ENCODE measurements at places on chromosomes 7 and 10.
A peak's percentile ranks its signal among the peaks of the same experiment; 100 is the strongest.

GRCh38 chr7:25777969-25778708, 373.9 kb upstream of the NFE2L3 start:
- peak; percentile 42 for DNase-seq

DNA sequence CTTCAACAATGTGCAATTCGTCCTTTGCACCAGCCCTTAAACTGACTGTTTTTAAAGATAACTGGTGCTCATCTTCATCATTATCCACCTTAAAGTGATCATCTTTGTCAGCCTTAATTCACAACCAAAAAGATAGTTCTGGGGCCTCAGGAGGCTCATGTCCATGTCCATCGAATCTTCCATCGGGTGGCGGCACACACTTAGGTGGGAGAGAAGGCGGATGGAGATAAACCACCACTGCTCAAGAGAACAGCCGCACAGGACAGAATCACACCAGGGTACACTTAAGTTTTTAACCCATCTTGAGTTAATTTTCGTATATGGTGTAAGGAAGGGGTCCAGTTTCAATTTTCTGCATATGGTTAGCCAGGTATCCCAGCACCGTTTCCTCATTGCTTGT, 24.8 kb downstream of the OIT3 start:
- DNase-seq: no peak

DNA sequence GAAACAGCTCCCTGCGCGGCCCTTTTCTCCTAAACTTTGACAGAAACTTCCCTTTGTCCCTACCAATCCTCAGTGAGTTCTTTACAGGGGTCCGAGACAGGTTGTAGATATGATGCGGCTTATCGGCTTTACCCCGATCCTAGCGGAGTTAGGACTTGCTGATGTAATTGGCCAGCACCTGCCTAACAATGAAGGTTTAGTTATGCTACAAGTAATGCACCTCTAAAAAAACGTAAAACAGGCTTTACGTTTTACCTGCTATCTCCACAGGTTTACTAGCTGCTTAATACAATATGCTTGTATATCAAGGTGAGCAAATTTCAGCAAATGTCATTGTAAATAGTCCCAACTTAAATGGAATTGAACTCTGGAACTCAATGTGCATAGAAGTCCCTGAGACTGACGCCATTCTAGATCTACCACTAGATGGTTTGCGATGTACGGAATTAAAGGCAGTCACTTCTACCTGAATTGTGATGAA, 697 bp upstream of the SNX13 start:
- no peak for DNase-seq

DNA sequence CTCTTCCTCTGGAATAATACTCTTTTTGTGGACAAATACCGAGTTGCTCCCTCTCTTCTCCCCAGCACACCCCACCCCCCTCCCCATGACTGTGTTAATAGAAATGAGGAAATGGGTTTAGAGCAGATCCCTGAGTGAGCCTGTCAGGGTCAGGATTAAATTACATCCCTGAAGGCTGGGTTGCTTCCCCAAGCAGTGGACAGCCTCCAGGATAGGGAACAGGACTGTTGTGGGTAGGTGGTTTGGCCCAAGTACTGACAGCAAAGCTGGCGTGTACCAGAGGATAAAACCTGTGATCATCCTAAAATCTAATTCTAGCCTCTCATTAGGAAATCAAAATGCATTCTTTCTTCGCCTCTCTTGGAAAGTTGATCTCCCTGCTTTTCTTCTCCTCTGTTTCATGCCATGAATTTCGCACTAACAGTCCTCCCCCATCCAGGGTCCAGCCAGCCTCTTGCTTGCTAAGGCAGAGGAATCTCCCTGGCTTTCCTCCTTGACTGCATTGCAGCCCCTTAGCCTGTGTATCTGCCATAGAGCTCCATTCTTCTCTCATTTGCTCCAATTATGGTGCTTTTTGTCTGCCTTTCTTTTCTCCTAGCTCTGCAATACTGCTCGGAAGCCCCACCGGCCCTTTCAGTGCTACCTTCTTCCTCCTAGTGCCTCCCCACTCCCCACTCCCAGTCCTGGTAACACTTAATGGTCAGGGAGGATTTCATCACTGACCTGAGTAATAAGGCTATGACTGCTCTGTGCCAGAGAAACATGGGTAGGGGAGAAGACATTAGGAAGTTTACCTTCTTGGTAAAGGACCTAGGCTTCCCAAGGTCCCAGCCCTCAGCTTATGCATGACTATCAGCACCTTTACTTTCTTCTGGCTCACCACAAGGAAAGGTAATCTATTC, 8.4 kb downstream of the LRRC4 start:
- no peak for DNase-seq

GRCh38 chr10:132690401-132690800, 95.5 kb downstream of the NKX6-2 start:
- DNase-seq: no peak

- no peak for DNase-seq
Measured at GRCh38 chr7:80935991-80936780, 17.3 kb upstream of the SEMA3C start.

- no peak for DNase-seq
Measured at GRCh38 chr10:62561151-62561550, 187.0 kb downstream of the ZNF365 start.

GRCh38 chr7:113790025-113790424, 128.8 kb downstream of the PPP1R3A start:
- DNase-seq: no peak

GRCh38 chr10:92590623-92591549, 2.0 kb upstream of the KIF11 start:
- DNase-seq: peak; percentile 35

- no peak for DNase-seq
Measured at GRCh38 chr7:152664636-152665035, 11.3 kb downstream of the XRCC2 start.

DNA sequence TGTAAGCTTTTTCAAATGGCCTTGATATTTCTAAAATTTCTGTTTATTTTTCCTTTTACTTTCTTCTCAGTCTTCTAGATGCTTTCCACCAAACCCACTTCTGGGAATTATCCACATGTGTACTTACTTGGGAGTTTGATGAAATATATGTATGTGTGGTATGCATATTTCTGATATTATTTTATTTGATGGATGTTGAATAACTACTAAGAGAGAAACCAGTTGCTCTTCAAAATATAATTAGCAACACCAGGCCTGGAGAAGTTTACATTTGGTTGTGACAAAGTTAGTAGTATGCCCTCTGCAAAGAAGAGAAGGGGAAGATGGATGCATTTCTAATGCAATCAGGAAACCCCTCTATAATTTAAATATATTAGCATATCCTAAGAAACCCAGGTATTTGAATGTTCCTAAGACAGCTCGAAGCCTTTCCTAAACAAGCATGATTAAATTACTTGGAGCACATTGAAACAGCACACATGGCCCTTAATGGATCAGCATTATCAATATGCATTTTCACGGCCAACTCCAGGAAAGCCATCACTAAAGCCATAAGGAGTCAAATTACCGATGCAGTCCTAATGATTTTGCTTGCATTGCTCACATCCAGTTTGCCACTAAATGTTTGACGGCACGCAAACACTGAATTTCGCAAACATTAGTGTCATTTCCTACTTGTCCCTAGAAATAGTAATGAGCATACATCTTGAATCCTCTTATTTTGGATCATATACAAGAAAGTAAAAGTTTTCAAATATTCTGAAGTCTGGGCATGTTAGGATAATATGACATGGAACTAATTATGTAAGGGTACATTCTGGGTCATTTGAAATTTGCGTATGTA, 393.8 kb downstream of the EXOC4 start:
- no peak for DNase-seq

- DNase-seq: no peak
Measured at GRCh38 chr7:27763983-27764508, 24.1 kb downstream of the TAX1BP1 start.

- DNase-seq: no peak
Measured at GRCh38 chr7:129950191-129950932, 2.4 kb downstream of the UBE2H start.

- DNase-seq: no peak
Measured at GRCh38 chr7:80882213-80882801, 36.5 kb downstream of the SEMA3C start.

GRCh38 chr10:36581237-36581636, 544.2 kb upstream of the ANKRD30A start:
- DNase-seq: no peak

GRCh38 chr10:53909791-53910190, 891.2 kb downstream of the PCDH15 start:
- DNase-seq: no peak

GRCh38 chr10:16745061-16745460, 72.2 kb downstream of the RSU1 start:
- DNase-seq: no peak

GRCh38 chr7:11970132-11970531, 138.1 kb upstream of the THSD7A start:
- DNase-seq: no peak

DNA sequence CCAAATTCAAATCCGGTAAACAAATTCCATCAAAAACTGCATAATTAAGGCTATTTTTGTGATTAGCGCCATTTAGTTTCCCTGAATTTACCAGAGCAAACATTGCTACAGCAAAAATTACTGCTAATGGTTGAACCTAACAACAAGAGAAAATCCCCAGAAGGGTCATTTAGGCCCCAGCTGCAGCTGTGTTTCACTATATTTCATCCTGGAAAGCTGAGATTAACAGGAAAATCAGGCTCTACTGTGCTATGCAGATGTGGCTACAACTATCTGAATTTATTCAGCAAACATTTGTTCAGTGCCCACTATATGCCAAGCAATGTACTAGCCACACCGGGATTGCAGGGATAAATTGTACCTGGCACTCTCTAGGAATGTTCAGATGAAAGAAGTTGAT, 104.0 kb downstream of the PON1 start:
- DNase-seq: no peak

- DNase-seq: no peak
Measured at GRCh38 chr7:121083138-121083789, 94.8 kb downstream of the CPED1 start.

GRCh38 chr10:79346388-79347225, 662 bp upstream of the PPIF start:
- no peak for DNase-seq

DNA sequence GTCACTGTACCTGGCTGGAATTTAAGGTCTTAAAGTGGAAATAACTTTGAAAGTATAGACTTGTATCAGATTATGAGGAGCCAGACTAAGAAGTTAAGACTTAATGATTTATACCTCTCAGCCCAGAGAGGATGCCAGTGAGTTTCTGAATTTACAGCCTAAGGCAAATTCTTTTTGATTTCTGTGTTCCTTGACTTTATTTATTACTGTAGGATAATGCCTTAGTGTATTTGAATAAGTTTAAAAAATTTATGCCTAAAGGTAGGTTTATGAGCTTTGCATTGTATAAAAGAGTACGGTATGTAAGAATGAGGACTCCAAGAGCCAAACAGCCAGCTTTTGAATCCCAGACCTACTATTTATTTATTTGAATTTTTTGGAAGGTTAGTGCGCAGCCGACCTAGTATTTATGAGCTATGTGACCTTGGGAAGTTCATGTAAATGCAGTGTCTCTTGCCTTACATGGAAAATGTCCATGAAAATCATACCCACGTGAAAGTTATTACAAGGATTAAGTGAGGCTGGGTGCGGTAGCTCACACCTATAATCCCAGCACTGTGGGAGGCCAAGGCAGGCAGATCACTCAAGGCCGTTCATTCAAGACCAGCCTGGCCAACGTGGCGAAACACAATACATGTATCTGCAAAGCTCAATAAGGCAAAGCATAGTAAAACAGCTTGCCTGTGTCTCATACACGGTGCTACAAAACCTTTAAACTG, 174.6 kb downstream of the AUTS2 start:
- DNase-seq: no peak

GRCh38 chr7:51311166-51311565, 5.4 kb downstream of the COBL start:
- DNase-seq: no peak

DNA sequence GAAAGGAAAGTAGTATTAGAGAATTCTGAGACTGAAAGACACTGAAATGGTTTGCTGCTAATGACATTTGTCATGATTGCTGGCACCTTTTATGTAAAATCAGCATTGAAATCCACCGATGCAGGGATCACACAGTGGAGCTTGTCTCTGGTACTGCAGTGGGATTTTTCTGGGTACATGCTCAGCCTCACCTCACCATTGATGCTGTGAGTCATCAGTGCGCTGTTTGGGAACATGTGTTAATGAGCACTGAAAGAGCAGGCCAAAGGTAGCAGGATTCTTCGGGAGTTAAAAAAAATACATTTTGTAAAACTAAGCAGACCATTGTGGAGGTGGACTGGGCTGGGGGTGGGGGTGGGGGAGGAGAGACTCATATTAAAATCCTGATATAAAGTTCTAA, 174.9 kb downstream of the CREB5 start:
- no peak for DNase-seq

GRCh38 chr7:127908430-127909258, 122.6 kb downstream of the LRRC4 start:
- DNase-seq: no peak

GRCh38 chr7:102188746-102189145, 97.9 kb upstream of the SH2B2 start:
- no peak for DNase-seq

DNA sequence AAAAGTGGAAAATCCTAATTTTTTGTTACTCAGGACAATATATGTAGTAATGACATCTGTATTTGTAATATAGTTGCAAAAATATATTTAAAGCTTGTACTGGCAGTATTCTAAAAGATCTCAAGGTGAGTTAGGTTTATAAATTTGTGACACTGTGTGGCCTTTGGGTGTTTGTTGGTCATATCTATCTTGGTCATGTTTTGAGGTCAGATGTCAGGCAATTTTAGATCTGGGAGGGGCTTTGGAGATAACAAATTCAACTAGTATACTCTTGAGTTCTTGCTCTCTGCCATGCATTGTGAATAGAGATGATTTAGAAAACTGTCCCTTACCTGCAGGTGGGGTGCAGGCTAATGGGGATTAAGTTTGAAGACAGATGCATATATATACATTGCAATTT, 3.1 kb downstream of the TBC1D12 start:
- no peak for DNase-seq

GRCh38 chr10:15624401-15625196, 95.1 kb downstream of the ITGA8 start:
- no peak for DNase-seq

- DNase-seq: no peak
Measured at GRCh38 chr7:42026622-42027197, 210.3 kb downstream of the GLI3 start.

- DNase-seq: no peak
Measured at GRCh38 chr10:97259119-97259518, 33.3 kb downstream of the ARHGAP19 start.

- no peak for DNase-seq
Measured at GRCh38 chr10:19500959-19501358, 315.3 kb upstream of the PLXDC2 start.

Measured in nephron progenitor cell (in vitro differentiated cells).